ENCODE measurements at places on chromosomes 1 and 21.
A peak's percentile ranks its signal among the peaks of the same experiment; 100 is the strongest.

DNA sequence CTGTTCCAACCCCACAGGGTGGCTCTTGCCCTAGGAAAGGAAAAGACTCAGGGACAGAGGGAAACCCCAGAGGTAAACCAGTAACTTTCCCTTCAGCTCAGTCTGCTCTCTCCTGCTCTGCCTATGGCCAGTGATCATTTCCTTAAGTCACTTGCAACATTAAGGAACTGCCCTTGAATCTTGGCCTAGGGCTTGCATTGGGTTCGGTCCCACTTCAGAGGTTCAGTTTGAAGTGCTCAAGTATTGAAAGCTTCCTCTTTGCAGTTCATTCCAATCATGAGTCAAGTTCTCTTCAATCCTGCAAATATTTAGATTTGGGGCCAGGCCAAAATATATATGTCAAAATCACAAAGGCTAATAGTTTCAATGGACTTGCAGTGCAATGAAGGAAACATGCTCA lies 97.7 kb upstream of the IRF2BP2 start:
- DNase-seq: no peak

GRCh38 chr1:18962855-18963737 lies 6.6 kb upstream of the IFFO2 start:
- no peak for DNase-seq

DNA sequence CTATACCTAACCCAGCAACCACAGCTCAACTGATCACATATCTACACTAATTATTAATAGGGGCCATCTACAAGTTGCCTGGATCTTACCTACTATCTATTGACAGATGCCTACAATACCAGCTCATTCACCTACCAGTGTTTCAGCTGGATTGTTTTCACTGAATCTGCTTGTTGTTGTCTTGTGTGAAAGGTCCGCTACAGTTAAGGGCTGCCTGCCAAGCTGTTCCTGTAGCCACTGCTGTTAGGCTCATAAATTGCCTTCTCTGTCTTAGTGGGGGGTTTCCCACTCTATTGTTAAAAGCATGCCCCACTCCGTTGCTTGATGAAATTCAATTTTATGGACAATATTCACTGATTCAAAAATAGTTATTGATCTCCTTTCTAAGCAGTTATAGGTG lies 199.7 kb upstream of the TMPRSS15 start:
- DNase-seq: no peak

GRCh38 chr1:5564578-5565257 lies 427.5 kb downstream of the NPHP4 start:
- DNase-seq: no peak

GRCh38 chr1:91997607-91998195 lies 32.1 kb upstream of the EPHX4 start:
- peak; percentile 3 for DNase-seq

GRCh38 chr1:209428241-209428921 lies 155.1 kb upstream of the CAMK1G start:
- no peak for DNase-seq

GRCh38 chr1:79374397-79374796 lies 367.9 kb upstream of the ADGRL4 start:
- DNase-seq: no peak

GRCh38 chr1:210653771-210654170 lies 325.1 kb downstream of the HHAT start:
- DNase-seq: peak; percentile 9

DNA sequence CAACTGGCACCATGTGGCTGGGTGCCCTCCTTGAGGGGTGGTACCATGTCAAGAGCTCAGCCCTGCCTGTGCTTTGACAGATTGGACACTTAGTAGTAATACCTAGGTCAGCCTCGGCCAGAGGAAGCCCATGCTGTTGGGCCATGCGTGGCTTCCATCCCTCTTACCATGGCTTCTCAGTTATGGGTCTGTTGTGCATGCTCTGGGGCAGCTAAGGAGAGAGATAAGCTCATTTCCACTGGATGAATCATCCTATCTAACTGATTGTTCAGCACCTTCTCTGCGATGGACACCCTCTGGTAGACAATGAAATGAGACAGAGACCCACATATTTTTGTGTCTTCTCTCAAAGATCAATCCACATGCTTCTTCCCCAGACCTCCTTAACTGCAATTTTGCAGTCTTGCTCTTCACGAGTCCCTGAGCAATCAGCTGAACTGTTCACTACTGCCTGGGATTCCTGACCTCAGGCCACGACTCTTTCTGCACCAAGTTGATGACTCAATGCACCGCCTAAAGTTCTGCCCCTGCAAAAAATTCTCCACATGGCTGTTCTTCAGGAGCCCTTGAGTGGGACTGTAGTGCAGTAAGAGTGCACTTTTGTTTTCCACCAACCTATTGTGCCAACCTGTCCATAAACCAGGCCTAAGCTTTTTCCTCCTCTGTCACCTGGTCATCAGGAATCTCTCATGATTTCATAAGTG lies 6.9 kb upstream of the TRIM62 start:
- DNase-seq: no peak

GRCh38 chr1:151773702-151774101 lies 10.4 kb upstream of the MRPL9 start:
- no peak for DNase-seq

- no peak for DNase-seq
Measured at GRCh38 chr21:43467785-43468184, 40.9 kb upstream of the SIK1 start.

DNA sequence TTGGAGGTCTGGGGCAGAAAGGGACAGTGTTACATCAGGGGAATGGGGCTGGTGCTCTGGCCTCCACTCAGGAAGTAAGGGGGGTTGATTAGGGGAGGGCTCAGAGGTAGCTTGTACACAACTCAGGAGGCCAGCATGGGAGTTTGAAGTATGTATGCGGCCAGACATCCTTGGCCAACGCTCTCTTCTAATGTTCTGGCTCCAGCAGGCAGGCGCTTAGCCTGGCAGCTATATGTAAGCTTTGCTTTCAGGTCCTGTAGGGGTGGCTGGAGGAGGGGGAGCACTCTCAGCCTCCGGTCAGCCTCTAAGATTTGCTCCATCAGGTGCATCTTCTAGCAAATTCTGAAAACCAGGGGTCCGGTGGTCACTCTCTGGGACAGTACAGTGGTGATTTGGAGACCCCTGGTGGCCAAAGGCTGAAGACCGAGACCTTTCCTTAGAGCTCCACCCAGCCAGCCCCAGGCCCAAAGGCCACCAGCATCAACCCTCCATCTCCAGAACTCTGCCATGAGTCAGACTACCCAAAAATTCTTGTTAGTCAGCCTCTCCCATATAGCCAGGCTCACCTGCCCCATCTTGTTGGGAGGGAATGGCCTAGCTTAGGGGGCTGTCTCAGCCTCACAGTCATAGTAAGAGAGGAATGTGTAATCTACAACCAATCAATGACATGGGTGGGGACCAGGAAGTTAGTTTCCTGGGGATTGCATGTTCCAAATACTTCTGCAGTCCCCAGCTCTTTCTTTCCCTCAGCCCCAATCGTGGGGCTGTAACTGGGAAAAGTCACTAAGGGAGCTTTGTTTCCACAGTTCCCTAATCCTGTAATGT lies 9.7 kb upstream of the COL8A2 start:
- DNase-seq: peak; percentile 17

DNA sequence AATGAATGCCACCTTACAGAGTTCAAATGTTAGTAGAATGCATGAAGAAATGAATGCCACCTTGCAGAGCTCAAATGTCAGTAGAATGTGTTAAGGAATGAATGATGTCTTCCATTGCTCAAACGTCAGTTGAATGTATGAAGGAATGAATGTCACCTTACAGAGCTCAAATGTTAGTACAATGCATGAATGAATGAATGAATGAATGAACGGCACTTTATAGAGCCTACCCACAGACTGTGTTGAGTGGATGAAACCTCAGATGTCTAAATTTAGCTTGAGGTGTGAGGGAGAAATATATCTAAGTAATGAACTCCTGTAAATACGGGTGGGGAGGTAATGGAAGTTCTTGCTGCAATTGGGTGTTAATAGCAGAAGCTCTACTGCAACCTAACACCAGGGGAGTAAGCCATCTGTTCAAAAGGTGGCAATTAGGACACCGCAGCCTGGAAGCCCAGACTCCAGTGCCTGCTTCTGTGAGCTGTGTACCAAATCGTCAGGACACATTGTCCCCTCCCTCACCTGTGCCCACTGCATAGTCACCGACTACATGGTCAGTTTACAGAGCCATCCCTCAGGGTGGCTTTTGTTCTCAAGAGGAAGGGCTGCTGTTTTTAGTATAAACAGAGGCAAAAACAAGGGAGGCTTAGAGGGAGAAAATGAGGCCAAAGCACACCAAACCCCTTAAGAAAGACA lies 26.7 kb downstream of the SUSD4 start:
- no peak for DNase-seq

DNA sequence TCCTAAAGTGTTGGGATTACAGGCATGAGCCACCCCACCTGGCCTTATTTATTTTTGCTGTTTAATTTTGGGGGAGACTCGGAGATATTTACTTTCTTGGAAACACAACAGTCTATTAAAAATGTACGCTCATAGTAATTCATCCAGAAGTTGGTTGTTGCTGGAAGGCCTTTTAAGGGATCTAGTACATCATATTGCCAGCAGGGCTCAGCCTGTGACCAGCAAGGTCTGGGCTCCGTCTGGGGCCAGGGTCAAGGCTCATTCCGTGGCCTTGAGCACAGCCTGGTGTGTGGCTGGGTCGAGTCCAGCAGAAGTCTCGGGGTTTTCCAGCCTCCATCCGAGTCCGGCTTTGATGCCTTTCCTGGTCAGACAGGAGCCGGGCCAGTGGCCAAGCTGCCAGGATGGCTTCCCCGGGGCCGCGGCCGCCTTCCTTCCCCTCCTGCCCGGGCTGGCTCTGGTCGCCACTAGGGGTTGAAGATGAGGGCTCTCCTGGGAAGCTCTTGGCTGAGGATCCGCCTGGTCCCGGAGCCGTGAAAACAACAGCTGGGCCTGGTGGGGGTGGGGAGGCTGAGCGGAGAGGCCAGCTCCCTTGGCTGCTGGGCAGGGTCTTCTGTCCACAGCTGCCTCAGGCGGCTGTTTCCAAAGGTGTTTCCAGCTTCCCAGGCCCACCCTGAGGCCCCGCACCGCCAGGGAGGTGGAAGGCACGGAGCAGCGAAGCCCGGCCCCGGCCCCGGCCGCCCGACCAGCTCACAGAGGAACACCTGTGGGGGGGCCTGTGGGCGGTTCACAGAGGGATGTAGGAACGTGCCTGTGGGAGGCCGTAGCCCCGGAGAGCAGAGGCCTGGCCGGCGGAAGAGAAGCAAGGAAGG lies 5.1 kb upstream of the VWA1 start:
- DNase-seq: no peak

DNA sequence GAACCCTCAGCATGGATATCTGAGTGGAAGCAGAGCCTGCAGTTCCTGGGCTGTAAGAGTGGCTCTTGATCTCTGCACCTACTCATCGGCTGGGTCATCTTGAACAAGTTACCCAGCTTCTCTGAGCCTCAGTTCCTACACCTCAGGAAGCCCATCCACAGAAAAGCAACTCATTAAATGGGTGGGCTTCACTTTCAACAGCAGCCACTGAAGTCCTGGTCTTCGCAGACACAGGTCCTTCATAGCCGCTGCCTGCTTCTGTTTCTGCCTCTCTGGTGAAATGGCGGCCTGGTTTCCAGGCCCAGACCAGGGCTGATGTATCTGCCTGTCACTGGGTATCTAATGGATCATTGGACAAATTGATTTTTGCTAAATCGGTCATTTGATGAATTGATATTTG lies 571.4 kb downstream of the PTPRU start:
- no peak for DNase-seq

DNA sequence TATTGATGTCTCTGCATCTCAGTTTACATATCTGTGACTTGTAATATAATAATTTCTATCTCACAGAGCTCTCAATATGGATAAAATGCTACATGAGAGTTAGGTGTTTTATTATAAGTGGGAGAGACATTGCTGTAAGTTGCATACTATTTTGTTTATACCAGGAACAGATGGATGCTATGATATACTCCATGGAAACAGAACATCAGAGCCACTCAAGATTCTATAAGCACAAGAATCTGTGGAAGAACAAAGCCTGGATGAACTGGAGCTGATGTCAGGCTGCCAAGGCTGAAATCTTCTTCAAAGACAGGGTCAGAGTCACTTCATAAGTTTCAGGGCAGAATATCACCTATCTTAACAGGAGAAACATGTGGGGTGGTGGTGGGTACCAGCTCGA lies 30.2 kb downstream of the DUSP10 start:
- DNase-seq: no peak

GRCh38 chr21:44329971-44330681 lies 9.1 kb downstream of the CFAP410 start:
- DNase-seq: no peak

DNA sequence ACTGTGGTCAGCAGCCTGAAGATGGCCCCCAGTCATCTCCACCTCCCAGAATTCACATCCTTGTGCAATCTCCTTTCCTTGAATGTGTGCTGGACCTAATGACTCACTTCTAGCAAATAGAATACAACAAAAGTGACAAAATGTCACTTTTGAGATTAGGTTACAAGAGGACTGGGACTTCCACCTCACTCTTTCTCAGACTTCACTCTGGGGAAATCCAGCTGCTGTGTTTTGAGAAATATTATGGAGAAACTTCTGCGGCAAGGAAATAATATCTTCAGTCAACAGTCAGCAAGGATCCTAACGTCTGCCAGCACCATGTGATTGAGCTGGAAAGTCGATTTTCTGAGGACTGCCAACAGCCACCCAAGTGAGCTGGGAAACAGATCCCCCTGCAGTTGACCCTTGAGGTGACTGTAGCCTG lies 70.5 kb upstream of the GADD45A start:
- DNase-seq: no peak

- no peak for DNase-seq
Measured at GRCh38 chr1:38121231-38121680, 74.7 kb upstream of the POU3F1 start.

DNA sequence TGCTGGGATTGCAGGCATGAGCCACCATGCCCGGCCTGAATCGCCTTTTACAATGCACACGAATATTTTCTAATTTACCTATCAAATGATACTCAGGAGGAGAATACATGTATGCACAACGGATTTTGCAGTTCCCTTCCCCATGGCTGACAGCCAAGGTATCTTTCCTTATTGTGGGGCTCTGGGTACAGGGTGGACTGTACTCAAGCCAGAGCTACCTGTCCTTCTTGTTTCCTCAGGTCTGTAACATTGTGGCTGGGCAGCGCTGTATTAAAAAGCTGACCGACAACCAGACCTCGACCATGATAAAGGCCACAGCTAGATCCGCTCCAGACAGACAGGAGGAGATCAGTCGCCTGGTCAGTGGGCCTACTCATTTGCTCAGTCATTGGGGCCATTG lies 18.2 kb downstream of the AGO1 start:
- DNase-seq: no peak

- no peak for DNase-seq
Measured at GRCh38 chr1:54254055-54254454, 54.1 kb downstream of the MRPL37 start.

Data from bone marrow (tissue), 2 donors.